Sigmoid colon (tissue), 7 donors: ENCODE measurements at places on chromosomes 6 and 20. TPM values are rescaled to one million over a fixed set of nuclear protein-coding genes. Genes with fewer than 3 reads are reported as not detected.
A peak's percentile ranks its signal among the peaks of the same experiment; 100 is the strongest.

Gene RNF182
- total RNA-seq = 0.54 TPM

GRCh38 chr6:86963352-86963751, 26.0 kb downstream of the HTR1E start:
- no peak for DNase-seq

GRCh38 chr20:63071541-63072181, 64.9 kb upstream of the BHLHE23 start:
- peak; percentile 47 for DNase-seq

Gene SOX4
- 8.8 TPM for total RNA-seq

Gene HSPA12B
- total RNA-seq = 2.2 TPM

DNA sequence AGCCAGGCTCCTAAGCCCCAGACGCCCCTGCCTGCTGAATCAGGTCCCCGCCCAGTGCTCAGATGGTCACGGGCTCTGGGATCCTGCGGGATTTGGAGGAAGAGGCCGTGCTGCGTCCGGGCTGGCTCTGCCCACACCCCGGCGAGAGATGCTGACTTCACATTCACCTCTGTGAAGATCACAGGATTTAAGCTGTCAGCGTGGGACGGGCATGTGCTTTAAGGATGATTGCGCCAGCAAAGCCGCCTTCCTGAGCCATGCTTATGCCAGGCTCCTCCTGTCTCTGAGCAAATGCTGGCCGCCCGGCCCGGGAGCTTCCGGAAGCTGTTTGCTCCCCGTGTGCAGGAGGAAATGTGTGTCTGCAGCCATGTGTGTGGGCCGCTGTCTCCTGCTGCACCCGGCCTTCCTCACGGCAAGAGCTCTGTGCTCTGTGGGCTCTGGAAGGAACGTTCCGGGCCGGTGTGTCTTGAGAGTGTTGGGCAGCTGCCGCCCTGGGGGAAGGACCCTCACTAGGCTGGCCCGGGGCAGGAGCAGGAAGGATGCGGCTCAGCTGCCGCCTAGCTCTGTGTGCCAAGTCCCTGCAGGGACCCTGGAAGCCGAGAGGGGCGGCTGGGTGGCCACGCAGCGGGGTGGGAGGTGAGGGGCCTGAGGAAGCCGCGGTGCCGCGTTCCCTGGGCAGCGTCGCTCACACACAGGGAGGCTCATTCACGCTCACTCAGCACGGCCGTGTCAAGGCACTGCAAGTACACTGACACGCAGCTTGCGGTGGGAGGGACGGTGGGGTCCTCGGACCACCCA, 19.0 kb upstream of the BHLHE23 start:
- DNase-seq = no peak

Gene FUCA2
- 23.0 TPM for total RNA-seq

Gene SIGLEC1
- 9.9 TPM for total RNA-seq

- DNase-seq = no peak
Measured at GRCh38 chr6:48917233-48917632, 545.8 kb downstream of the MMUT start.

- DNase-seq = no peak
Measured at GRCh38 chr20:32999603-33000250, 4.5 kb downstream of the SUN5 start.

- DNase-seq = no peak
Measured at GRCh38 chr20:62056975-62057374, 8.7 kb downstream of the TAF4 start.

DNA sequence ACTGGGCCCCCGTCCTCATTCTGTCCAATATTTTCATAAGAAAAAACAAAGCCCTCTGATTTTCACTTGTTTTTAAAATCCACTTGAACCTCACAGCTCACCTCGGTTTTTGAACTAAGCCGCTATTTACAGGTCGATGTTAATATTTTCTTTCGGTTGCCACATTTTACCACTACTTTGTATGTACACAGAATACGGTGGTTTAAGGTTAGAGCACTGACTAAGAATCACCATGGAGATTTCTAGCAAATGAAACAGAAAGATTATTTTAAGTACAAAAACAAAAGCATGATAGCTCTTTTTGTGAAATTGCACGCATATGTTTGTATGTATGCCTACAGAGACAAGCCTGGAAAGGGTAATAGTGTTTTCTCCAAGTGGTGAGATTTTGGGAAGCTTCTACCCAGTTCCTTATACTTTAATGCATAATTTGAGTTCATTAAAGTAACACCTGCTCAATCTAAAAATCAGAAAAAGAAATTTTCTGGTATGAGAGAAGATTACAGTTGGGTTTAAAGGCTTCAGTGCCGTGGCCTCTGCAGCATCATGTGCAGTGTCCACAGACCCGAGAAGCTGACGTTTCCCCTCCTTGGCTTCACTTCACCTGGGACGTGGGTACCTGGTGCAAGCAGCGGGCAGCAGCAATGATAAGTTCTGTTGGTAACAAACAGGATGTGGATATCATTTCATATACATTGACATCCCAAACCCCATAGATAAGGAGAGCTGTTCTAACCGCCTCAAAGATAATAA, 144.0 kb downstream of the UST start:
- no peak for DNase-seq

DNA sequence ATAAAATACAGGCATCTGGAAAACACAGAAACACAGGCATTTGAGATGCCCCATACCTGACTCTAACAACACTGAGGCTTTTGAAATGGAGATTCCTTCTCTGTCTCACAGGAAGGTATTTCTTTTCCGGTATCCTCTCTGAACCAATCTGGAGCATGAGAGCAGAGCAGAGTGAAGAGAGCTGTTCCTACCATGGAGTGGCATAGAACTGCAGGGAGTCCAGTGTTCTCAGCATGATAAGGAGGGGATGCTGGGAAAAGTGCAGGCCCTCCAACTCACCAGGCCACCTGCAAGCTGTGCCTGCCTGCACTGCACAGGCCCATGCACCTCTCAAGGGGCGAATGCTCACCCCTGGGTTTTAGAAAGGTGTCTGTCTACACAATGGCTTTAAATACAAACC, 89.2 kb downstream of the FOXA2 start:
- DNase-seq = no peak
